Jurkat, Clone E6-1 (cell line): ENCODE measurements at places on chromosomes 4 and X.
A peak's percentile ranks its signal among the peaks of the same experiment; 100 is the strongest.

GRCh38 chr4:182065255-182065654 is 177.9 kb upstream of the TENM3 start:
- no peak for DNase-seq

DNA sequence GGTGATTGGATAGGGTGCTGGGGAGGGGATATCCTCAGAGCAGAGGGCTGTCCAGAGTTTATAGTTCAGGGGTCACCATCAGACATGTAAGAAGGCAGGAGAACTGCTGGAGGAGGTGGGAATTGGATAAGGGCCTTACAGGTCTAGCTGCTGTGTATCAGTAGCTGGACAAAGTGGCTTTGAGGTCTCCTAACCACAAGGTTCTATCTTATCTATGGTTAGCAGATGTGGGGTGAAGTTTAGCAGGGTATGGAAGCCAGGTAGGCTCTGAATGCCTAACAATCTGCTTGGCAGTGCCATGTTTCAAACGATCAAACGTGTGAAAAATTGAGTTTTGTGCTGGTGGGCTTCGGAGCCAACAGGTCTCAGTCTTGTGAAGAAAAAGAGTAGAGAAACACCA is 32.1 kb upstream of the MAGEA8 start:
- DNase-seq: no peak

DNA sequence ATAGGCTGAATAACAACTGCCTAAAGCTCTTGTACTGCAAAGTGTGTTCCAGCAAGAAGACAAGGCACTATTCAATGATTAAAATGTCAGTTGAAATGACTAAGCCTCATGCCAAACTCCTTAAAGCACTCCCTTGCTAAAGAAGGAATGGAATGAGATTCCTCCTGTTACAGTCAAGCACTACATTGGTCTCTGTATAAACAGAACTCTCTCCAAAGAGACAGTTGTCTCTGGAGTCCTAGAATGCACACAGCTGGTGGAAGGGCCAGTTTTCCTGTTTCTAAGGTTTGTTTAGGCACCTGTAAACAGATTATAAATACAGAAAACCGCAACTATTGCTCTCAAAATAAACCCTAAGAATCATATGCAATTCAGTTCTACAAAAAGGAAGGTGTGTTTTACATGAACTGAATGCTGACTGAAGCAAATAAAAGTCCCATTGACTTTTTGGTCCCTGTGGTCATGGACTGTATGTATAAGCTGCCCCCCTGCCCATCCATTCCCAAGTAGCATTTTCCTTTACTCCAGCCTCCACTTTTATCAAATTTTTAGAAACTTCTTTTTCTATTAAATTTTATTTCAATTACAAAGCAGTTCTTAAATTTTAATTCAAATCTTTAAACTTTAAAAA is 47.0 kb downstream of the FAT1 start:
- DNase-seq: no peak

GRCh38 chr4:3285558-3286334 is 7.1 kb upstream of the RGS12 start:
- DNase-seq: no peak

DNA sequence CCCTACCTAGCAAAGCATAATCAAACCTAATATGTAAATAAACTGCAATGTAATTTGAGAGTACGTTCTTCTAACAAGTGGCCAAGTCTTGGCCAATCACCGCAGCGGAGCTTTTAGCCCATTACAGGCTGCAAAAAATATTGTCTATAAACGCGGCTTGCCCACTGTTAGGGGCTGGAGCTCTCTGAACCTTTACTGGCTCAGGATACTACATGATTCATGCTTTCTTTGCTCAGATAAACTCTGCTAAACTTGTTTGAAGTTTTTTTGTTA is 990 bp upstream of the HADH start:
- DNase-seq: no peak

- no peak for DNase-seq
These were observed 44.1 kb downstream of the TMEM164 start for GRCh38 chrX:110046971-110047370.

DNA sequence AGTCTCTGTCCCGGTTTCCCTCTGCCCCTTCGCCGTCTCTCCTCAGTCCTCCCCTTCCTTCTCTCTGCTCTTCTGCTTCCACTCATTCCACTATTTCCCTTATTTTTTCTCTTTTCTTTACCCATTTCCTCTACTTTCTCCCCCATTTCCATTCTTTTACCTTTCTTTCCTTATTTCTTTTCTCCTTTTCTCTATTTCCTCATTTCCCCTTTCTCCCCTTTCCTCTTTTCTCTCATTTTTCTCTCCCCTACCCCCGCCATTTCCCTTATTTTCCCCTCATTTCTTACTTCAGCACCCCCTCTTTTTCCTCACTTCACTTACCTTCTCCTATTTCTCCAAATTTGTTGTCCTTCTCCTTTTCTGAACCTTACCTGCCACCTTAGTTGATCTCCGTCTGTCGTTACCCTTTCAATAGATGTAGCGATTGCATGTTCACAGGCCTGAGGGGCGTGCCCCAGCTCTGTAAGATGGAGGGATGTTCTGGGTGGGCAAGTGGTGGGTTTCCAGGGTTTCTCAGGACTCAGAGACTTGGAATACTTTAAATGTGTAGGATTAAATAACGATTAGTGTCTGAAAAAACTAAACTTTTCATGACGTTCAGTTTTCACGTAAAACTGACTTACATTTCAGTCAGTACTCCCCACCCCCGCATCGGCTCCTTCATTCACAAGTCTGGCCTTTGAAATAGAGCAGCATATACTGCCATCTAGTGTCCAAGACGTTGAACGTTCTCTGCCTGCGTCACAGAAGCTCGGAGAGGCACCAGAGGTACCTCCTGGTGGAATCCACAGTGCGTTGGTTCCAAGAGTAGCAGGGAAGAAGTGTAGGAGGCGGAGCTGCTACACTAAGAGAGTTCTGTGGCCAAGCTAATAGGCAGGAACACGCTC is 641 bp upstream of the NCBP2L start:
- peak; percentile 72 for DNase-seq

DNA sequence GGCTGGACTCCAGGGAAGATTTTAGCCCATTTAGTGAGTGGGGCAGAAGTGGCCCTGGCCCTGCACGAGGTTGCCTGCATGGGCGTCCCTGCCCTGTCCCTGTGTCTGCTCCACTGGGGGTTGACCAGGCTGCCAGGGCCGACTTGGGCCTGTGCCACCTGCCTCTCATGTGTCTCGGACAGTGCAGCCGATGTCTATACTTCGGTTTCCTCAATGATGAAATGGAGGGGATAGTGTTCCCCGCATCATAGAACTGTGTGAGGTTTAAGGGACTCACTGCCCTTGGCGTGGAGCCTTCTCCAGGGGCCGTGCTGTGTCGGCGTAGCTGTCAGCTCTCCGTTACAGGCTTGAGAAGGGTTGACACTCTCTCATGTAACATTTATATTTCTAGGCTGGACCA is 27.0 kb upstream of the MSANTD1 start:
- DNase-seq: no peak

DNA sequence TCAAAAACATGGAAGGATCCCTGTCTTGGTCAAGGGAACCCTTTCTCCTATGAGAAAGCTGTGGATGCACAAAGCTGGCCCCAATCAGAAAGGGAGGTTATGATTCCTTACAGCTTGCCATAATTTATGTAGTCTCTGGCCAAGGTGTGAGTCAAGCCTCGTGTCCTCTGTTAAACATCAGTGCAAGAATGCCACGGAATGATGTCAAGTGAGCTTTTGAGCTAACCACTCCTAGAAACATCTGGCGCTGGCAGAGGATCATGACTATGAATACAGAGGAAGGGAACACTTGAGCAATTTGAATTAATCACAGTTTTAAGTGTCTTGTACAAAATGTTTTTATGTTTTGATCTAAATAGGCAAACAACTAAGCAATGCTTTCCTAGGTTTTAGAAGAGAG is 51.5 kb upstream of the RAP2C start:
- no peak for DNase-seq

DNA sequence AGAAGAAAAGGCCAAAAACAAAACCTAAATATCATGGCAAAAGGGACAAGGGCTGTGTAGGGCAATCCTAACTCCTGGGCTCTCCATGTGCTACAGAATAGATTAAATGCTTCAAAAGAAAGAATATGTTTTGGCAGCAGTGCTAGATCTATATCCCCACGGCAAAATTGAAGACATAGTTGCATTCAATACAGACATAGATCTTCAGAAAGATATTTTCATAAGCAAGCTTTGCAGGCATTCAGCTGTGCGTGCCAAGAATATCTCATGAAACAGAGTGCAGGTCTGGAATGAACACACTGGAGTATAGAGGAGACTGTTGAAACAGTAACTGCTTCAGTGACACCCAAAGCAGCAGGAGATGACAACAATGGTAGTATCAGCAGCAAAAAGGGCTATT is 1476.9 kb downstream of the ARAP2 start:
- DNase-seq: no peak

- DNase-seq: no peak
These were observed 373.1 kb downstream of the STPG2 start for GRCh38 chr4:97770222-97770621.

DNA sequence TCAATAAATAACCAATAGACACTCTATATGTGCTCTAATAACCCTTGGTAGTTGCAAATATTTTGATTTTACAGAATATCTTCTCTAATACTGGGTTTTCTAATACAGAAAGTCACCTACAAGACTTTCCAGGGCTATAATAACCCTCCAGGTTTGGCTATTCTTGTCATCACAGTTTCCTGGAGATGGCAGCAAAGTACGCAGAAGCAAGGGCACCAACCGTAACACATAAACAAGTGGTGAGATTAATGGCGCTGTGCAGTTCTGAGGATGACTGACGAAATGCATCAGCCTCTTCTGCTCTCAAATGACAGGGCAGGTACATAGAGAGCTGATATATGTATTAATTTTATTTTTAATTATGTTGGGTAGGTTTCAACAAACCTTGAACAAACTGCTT is 122.4 kb downstream of the C4orf33 start:
- no peak for DNase-seq

DNA sequence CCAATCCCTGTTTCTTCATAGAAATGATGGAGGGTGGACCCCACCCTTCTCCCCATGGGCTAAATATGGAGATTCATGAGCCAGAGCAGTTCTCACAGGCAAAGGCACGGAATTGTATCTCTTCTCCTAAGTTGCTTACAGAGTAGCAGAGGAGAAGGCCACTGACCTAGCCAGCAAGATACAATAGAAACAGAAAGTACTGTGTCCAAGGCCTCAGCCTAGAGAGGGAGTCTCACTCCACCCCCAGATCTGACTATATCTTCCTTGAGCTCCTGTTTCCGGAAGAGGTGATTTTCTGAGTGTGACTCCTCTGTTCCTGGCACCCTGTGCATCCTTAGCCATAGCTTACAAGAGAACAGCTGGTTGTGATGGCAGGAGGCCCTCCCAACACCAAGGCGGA is at the start of gene FATE1:
Gene FATE1 (plus strand): TSS at position 284 of the 400 bp plus-strand sequence. CDS start 85 bp downstream, at position 369.
- DNase-seq: no peak

GRCh38 chr4:122758033-122758432 is 25.5 kb downstream of the BBS12 start:
- DNase-seq: peak; percentile 14

- no peak for DNase-seq
These were observed 28.8 kb downstream of the FGFR3 start for GRCh38 chr4:1821679-1822567.

DNA sequence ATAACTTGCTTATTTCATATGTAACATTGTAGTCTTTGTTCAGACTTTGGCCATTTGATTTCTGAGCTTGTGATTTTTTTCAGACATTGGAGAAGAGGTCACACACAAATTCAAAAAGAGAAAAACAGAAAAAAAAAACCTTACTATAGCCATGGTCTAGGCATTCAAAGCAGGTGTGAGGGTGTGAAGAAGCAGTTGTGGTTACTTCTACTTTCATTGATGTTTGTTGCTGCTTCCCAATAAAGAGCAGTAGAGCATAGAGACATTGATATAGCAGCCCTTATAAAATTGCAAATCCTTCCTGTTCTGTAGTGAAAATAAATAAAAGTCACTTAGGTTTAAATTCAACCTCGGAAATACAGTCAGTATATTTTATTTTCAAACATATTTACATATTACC is 671.6 kb downstream of the GRXCR1 start:
- no peak for DNase-seq

GRCh38 chrX:16711893-16712547 is 449 bp downstream of the CTPS2 start:
- DNase-seq: no peak

DNA sequence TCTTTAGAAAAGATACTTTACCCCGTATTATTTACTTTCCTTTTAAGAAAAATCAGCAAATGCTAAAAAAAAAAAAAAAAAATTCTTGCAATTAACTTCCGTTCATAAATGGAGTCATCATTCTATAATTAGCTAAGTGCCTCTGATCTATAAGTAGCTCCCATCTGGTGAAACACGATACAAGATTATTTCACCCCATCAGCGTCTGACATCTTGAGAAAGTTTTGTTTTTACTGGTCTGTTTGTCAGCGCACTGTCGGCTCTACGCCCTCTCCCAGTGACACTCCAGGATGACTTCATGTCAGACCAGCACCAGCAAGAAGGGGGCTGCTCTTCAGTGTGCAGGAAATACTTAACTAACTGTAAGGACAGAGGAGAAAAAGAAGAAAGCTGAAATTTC is 108.3 kb downstream of the AFAP1 start:
- peak; percentile 32 for DNase-seq

GRCh38 chr4:76562161-76562560 is 127.1 kb downstream of the SHROOM3 start:
- no peak for DNase-seq

GRCh38 chrX:71216485-71216884 is 6.5 kb upstream of the GJB1 start:
- DNase-seq: no peak

DNA sequence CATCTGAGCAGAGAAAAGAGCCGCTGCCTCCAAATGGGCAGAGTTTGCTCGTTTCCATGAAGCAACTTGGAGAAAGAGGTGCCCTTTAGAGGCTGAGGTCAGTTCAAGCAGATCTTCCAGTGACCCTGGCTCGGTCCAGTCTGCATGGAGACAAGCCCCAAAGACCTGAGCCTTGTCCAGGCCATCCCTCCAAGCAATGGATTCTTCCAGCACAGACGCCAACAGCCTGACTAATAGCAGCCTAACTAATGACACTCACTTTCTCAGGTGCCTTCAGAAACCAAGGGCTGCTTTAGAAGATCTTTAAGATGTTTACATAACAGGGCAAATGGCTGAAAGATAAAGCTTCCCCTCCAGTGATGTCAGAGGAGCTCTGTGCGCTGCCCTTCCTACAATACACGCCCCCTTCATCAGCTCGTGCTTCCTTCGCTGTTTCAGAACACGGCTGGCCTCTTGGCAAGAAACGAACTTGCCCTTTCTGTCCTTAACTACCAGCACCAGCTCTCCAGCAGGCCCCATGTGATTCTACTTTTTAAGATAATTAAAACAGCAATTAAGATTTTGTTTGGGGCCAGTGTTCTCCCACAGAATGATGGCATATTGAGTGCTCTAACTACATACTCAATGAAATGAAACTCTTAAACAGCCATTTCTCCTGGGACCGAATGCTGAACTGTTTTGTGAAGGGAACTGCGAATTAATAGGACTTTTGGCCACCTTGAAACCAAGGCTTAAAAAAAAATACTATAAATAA is 119.0 kb downstream of the GPR143 start:
- DNase-seq: no peak

GRCh38 chr4:158038718-158039117 is 134.1 kb downstream of the GASK1B start:
- DNase-seq: no peak

- no peak for DNase-seq
These were observed 364.6 kb upstream of the NOCT start for GRCh38 chr4:138650929-138651448.

- DNase-seq: no peak
These were observed 150.4 kb downstream of the CENPC start for GRCh38 chr4:67394879-67395278.
